Fibroblast of skin of left quadriceps (primary cell): ENCODE measurements at places on chromosomes 1 and 21.

DNA sequence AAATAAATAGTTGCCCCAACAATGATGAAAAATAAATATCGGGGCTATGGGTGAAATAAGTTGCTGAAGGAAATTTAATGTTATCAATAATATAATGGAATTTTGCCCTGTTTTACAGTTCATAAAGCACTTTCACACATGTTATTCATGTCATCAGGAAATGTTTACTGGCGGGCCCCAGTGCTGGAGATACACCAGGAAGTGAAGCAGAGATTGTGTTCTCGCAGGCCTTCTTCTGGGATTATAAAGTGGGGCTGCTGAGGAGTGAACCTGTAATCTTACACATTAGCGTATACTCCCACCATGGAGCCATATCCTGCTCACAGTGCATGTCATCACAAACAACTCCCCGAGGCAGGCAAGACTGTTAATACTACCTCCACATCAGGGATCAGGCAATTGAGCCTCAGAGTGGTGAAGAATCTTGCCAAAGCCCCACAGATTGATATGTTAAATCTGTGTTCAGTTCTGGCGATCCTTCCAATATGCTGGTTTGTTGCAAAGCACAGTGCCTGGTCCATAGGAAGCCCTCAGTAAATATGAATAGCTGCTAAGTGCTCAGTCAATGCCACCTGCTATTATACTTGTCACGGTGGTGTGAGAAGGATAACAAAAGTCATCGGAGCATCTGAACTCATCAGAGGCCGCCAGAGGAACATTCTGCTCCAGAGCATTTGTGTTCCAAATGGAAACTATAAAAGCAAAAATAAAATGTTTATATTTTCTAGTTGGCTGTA lies 104.4 kb upstream of the UBE2U start:
- no peak for DNase-seq

- no peak for DNase-seq
These were observed 85.1 kb upstream of the PLXNA2 start for GRCh38 chr1:208329300-208329699.

GRCh38 chr1:86852782-86853408 lies 61.0 kb downstream of the SELENOF start:
- no peak for DNase-seq

DNA sequence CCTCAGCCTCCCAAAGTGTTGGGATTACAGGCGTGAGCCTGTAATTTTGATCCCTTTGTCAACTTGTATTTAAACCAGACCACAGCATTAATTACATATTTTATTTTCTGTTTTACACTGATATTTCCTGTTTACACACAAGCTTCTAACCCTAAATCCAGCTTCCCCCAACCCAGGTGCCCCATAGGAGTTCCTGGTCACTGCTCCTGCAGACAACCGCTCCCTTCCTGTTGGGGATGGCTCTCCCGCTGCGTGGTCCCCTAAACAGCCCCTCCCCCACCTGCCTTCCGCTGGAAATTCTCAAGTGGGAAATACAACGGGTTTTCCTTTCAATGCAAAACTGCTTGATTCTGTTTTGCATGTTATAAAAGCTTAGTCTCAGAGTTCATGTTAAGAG lies 3.7 kb downstream of the CSTB start:
- no peak for DNase-seq

DNA sequence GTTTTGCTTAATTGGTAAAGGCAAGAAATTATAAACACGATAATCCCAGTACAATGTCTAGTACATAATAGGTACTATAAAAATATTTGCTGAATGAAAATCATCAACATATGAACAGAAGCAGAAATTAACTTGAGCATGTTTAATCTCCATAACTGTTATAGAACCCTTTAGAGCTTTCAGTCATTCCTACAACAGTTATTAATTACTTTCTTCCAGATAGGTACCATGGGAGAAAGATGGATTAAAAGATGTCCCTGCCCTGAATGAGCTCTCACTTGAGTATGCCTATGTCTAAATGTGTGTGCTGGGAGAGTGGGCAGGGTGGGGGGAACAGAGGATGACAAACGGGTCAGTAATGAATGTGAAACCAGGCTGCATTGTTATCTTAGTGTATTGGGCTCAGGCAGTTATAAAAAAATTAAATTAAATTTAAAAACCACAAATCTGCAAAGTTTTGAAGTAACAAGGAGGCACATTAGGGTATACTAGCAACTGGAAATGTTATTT lies 2.4 kb downstream of the EPS15 start:
- no peak for DNase-seq

DNA sequence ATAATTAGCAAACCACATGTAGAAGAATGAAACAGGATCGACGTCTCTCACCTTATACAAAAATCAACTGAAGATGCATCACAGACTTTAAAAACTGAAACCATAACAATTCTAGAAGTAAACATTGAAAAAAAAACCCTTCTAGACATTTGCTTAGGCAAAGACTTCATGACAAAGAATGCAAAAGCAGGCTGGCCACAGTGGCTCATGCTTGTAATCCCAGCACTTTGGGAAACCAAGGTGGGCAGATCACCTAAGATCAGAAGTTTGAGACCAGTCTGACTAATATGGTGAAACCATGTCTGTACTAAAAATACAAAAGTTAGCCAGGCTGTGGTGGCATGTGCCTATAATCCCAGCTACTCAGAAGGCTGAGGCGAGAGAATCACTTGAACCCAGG lies 1351.7 kb downstream of the MRPL39 start:
- DNase-seq, result no peak

GRCh38 chr1:77866296-77866695 lies 22.1 kb upstream of the NEXN start:
- DNase-seq, result no peak

- DNase-seq, result no peak
These were observed at the start of gene DYNLT5 for GRCh38 chr1:66752000-66752592. Gene DYNLT5, plus strand, starts transcription at chr1:66752459. Its CDS starts 2,200 bp downstream, at chr1:66754659.

GRCh38 chr1:19735440-19736127 lies 64.1 kb downstream of the TMCO4 start:
- peak; percentile 71 for DNase-seq

DNA sequence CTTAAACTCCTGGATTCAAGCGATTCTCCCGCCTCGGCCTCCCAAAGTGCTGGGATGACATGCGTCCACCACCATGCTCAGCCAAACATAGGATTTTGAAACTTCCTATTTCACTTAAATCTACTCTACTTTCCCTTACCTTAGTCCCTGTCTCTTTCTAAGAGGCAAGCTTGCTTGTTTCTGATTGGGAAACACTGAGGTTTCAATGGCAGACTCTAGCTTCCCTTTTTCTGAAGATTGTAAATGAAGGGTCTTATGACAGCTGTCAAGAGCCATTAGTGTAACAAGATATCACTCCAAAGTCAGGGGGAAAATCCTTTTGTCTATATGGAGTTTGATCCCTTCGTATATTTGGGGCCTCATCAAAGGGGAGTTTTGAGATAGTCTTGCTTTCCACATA lies 23.5 kb upstream of the LMO4 start:
- DNase-seq, result no peak

DNA sequence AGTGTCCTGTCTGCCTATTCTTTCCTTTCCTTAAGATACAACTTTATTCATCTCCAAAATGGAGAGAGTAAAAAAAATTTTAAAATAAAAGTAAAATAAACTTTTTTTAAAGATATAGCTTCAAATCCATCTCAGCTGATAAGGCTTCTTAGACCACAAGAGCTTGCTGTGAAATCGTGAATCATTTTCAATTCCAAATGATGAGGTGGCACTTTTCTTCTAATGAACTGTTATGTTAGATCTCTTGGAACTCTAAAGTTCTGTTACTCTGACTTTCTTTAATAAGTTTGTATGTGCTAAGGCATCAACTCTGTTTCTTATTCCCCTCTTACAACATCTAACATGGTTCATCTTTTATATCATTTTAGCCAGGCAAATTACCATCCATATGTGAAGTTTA lies 4.5 kb downstream of the SH3GLB1 start:
- DNase-seq, result no peak
